ENCODE measurements at places on chromosomes 16 and 17. TPM values are rescaled to one million over a fixed set of nuclear protein-coding genes. Genes with fewer than 3 reads are reported as not detected.
A peak's percentile ranks its signal among the peaks of the same experiment; 100 is the strongest.

GRCh38 chr17:8935191-8935590, 30.3 kb downstream of the PIK3R5 start:
- DNase-seq: peak; percentile 69

NPIPA5 gene
- total RNA-seq: 16.7 TPM

- DNase-seq: no peak
Observed at GRCh38 chr17:70041061-70041460, 34.0 kb upstream of the KCNJ16 start.

- DNase-seq: no peak
Observed at GRCh38 chr17:38925263-38925995, at the start of gene LASP1NB. Gene LASP1NB, plus strand, starts transcription at chr17:38925614.

DNA sequence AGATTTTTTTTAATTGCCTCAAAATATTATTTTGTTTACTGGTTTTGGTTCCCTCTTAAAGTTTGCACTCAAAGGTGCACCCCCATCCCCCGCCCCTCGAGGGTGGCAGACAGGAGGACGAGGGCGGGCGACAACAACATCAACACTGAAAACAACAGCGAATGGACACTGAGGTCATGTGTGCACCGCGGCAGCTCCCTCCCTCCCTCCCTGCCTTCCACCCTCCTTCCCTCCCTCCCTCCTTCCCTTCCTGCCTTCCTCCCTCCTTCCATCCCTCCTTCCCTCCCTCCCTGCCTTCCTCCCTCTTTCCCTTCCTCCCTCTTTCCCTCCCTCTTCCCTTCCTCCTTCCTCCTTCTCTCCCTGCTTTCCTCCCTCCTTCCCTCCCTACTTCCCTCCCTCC, 1.5 kb upstream of the OSGIN1 start:
- no peak for DNase-seq

GRCh38 chr16:30091474-30092372, at the start of gene TBX6:
Gene TBX6, minus strand, starts transcription at chr16:30091924. Its CDS starts 731 bp downstream, at chr16:30091193.
- peak; percentile 92 for DNase-seq

TMEM88 gene
- total RNA-seq: 5.5 TPM
